ENCODE measurements at places on chromosomes 6 and 20. TPM values are rescaled to one million over a fixed set of nuclear protein-coding genes. Genes with fewer than 3 reads are reported as not detected.

DNA sequence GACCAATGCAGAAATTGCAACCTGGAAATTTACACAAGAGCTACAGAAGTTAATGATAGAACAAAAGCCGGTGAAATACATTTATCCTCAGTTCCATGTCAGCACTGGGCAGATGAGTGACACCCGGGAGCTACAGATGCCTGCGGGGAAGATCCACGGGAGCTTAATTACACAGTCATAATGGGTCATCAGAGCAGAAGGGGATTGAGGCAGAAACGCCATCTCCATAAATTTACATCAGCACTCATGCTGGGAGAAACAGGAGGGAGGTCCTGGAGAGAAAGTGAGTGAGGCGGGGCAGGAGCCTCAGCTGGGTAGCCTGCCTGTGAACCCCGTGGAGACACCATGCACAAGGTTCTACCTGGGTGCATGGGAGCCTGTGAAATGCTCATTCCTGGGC lies 37.6 kb upstream of the CST7 start:
- no peak for DNase-seq
- no peaks in the 10 kb centered on the region for H3K4me1 ChIP-seq
- H3K27ac ChIP-seq: no peak overlapping the region
- H3K4me3 ChIP-seq: no peak overlapping the region

GRCh38 chr6:20186981-20187380 lies 25.3 kb downstream of the MBOAT1 start:
- no peak overlapping the region for H3K27ac ChIP-seq
- no peaks in the 10 kb centered on the region for H3K36me3 ChIP-seq

- H3K4me3 ChIP-seq: no peak overlapping the region
- H3K27me3 ChIP-seq: peaks cover 19% of the 10 kb centered on the region
- H3K36me3 ChIP-seq: no peaks in the 10 kb centered on the region
Observed at GRCh38 chr20:44832724-44833123, 22.4 kb upstream of the RIMS4 start.

DNA sequence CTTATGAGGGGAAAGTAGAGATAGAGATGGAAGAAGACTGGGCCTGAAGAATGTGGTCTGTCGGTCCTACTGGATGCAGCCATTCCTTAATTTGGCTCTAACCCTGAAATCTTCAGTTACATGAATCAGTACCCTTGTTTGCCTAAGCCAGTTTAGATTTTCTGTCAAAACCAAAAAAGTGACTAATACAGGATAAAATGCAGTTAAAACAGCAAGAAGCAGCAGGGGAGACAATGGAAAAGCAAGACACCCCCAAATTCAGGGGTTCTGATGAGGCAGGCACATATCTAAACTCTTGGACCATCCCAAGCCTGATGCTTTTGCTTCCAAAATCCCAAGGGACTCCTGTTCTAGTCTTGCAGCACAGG lies 17.4 kb upstream of the UBE2V1 start:
- peak overlapping the region; percentile 82 for H3K27ac ChIP-seq
- no peaks in the 10 kb centered on the region for H3K27me3 ChIP-seq
- peaks cover 13% of the 10 kb centered on the region for H3K4me1 ChIP-seq
- H3K36me3 ChIP-seq: peaks cover 56% of the 10 kb centered on the region
- H3K4me3 ChIP-seq: no peak overlapping the region

The TRIM10 gene
- total RNA-seq: not detected

Data from IMR-90 (cell line).